ENCODE measurements at places on chromosomes 12 and 14.

DNA sequence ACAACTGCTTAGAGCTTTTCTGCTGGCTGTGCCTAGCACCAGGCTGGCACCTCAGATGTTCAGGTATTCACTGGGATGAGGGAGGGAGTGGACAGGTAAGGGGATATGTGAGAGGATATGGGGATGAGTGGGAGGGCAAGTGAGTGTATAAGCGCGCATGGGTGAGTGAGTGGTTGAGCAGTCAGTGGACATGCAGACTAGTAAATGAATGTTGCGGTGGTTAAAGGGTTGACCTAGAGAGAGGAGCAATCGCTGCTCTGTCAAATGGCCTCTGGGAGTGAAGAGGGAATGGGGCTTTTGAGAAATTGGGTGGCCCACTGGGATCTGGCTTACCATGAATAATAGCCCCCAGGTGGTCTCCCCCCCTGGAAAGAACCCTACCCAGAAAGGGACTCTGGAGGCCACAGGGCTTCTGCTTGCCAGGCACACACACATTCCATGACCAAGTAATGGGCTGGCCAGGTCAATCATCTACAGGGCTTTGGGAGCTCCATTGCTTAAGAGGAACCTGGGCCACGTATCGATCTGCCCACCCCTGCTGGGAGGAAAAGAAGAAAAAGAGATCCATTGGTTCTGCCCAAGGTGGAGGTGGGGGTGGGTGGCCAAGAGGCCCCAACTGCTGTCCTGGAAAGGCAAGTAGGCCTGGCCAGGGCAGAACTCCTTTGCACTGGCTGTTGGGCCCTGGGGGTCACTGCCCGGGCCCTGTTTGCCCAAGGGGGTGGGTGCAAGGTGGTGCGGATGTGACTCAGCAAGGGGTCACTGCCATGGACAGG is 30.8 kb upstream of the ZFP36L1 start:
- no peak for DNase-seq

DNA sequence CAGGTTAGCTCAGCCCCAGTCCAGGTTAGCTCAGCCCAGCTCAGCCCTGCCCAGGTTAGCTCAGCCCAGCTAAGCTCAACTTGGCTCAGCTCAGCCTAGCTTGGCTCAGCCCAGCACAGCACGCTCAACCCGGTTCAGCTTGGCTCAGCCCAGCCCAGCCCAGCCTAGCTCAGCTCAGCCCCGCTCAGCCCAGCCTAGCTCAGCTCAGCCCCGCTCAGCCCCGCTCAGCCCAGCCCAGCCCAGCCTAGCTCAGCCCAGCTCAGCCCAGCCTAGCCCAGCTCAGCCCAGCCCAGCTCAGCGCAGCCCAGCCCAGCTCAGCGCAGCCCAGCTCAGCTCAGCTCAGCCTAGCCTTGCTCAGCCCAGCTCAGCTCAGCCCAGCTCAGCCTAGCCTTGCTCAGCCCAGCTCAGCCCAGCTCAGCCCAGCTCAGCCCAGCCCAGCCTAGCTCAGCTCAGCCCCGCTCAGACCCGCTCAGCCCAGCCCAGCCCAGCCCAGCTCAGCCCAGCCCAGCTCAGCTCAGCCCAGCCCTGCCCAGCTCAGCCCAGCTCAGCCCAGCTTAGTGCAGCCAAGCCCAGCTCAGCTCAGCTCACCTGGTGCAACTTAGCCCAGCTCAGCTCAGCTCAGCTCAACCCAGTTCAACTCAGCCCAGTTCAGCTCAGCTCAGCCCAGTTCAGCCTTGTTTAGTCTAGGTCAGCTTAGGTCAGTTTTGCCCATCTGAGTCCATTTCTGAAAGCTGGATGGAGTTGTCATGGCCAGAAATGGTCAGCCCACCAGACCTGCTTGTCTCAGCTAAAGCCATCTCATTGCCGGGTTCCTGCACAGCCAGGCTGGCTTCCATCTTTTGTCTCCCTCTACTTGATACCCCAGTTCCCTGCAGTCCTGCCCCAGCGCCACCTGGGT is 333.6 kb downstream of the TMEM121 start:
- no peak for DNase-seq

- DNase-seq: no peak
These were observed 17.6 kb downstream of the LACRT start for GRCh38 chr12:54616933-54617680.

- peak; percentile 45 for DNase-seq
These were observed 32.8 kb upstream of the BATF start for GRCh38 chr14:75489480-75489837.

All from NCI-H1105 treated with DMSO at 0.1 percent for 48 hours (cell line).